ENCODE measurements at places on chromosomes 3 and 15. TPM values are rescaled to one million over a fixed set of nuclear protein-coding genes. Genes with fewer than 3 reads are reported as not detected.

The CILP gene
- 0.07 TPM for total RNA-seq

The CD200R1L gene
- total RNA-seq: not detected

The PDIA5 gene
- total RNA-seq: 73.1 TPM

The MEX3B gene
- total RNA-seq: 5.6 TPM

The CKMT1A gene
- 4.4 TPM for total RNA-seq

The SI gene
- total RNA-seq: not detected

The TPRG1 gene
- total RNA-seq: 1.3 TPM

The GBE1 gene
- 12.3 TPM for total RNA-seq

DNA sequence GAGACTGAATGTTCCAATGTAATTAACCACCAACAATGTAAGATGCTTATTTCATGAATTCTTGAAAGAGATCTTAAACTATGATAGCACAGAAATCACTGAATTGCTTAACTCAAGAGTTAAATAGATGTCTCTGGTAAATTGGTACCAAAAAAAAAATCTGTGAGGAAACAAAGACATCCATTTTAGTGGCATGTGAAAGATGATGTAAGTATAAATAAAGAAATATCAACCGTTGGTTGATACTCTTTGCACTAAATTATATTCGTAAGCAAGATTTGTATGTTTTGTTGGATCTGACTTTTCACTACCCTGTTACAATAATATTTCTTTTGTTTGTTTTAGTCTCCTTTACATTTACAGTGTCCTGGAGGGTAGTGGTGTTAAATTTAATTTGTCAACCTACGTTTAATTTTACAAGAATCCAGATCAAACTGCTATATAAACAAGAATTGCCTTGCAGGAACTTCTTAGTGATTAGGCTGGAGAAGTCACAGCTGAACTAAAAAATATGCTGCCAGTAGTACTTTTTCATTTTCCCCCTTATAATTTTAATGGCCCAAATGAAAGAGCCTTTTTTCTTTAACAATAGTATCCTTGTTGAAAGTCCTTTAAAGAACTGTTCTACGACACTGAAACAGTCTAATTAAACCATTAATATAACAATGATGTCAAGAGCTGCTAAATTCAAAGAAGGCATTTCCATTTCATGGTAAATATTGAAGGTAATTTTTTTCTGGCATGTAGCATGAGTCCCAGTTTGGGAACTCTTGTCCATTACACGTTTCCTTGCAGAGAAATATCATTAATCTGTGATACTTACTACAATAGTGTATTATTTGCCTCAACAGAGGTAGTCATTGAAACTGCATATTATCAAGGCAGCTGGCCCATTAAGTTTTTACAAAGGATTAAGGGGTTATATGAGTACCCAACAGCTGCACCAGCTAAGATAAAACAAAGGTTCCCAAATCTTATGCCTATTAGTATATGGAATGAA lies 109.6 kb upstream of the PHLDB2 start:
- H3K4me3 ChIP-seq: no peak overlapping the region
- no peaks in the 10 kb centered on the region for H3K4me1 ChIP-seq
- DNase-seq: no peak
- no peaks in the 10 kb centered on the region for H3K36me3 ChIP-seq
- H3K27me3 ChIP-seq: no peaks in the 10 kb centered on the region
- H3K27ac ChIP-seq: peak overlapping the region; percentile 47

DNA sequence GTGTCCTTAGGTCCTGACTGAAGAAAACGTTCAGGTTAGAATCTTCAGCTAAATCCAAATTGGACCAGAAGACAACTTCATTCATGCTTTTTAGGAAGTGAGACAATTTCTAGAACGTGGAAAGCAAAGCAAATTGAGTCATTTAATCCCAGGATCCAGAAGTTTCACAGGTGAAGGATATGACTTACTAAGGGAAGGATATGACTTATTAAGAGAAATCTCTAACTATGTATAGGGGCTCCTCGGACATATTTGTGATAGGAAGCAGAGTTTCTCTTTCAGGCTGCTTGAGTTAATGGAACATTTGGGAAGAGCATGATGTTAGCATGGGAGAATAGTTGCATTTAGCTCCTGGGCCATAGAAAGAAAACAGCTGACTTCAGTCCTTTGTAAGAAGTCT lies 16.1 kb upstream of the PLOD2 start:
- no peaks in the 10 kb centered on the region for H3K36me3 ChIP-seq
- H3K27me3 ChIP-seq: no peaks in the 10 kb centered on the region
- H3K27ac ChIP-seq: no peak overlapping the region
- no peak overlapping the region for H3K4me3 ChIP-seq

- no peak overlapping the region for H3K27ac ChIP-seq
- H3K27me3 ChIP-seq: no peaks in the 10 kb centered on the region
- H3K36me3 ChIP-seq: no peaks in the 10 kb centered on the region
- no peaks in the 10 kb centered on the region for H3K4me1 ChIP-seq
- no peak overlapping the region for H3K4me3 ChIP-seq
- no peak for DNase-seq
These were observed 2.9 kb downstream of the TNFSF10 start for GRCh38 chr3:172520301-172520831.

DNA sequence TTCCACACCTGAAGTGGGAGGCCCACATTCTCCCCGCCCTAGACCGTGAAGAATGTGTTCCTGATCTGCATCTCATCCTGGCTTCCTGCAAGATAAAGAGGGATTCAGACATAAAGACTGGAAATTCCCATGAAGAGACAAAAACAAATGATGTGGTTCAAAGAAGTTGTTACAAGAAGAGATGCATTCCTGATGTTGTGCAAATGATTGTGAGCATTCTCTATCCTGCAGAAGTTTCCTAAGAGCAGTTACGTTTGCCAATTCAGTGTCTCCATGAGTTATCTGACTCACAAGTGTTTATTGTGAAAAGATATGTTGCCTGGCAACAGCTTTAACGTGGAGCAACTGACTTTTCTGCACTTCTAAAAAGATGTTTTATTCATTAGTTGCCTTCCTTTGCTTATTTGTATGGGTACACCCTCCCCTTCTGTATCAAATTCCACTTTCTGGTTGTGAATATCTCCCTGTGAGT lies 107.8 kb downstream of the ZIC4 start:
- no peaks in the 10 kb centered on the region for H3K36me3 ChIP-seq
- H3K4me3 ChIP-seq: no peak overlapping the region
- H3K27me3 ChIP-seq: no peaks in the 10 kb centered on the region
- peak overlapping the region; percentile 96 for H3K27ac ChIP-seq
- DNase-seq: no peak

GRCh38 chr3:43093006-43093405 lies 12.9 kb downstream of the POMGNT2 start:
- no peak for DNase-seq
- no peak overlapping the region for H3K4me3 ChIP-seq
- H3K36me3 ChIP-seq: no peaks in the 10 kb centered on the region
- peaks cover 6% of the 10 kb centered on the region for H3K4me1 ChIP-seq

DNA sequence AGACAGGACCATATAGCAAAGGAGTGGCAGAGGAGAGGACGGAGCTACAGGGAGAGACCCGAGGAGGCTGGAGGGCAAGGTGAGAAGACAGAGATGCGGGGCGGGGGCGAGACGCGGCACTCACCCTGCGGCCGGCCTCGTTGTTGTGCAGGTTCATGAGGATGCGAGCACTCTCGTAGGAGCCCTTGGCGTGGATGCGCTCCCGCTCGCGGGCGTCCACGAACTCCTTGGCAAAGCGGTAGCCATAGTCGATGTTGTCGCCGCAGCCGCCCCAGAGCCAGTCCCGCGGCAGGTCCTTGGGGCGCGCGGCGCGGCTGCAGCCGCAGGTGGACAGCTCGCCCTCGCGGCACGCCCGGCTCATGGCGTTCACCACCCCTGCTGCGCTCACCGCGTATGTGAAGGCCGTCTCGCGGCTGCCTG lies 12.9 kb downstream of the WNT5A start:
- H3K4me1 ChIP-seq: no peaks in the 10 kb centered on the region
- H3K4me3 ChIP-seq: no peak overlapping the region
- no peak overlapping the region for H3K27ac ChIP-seq
- peak; percentile 75 for DNase-seq
- no peaks in the 10 kb centered on the region for H3K36me3 ChIP-seq

DNA sequence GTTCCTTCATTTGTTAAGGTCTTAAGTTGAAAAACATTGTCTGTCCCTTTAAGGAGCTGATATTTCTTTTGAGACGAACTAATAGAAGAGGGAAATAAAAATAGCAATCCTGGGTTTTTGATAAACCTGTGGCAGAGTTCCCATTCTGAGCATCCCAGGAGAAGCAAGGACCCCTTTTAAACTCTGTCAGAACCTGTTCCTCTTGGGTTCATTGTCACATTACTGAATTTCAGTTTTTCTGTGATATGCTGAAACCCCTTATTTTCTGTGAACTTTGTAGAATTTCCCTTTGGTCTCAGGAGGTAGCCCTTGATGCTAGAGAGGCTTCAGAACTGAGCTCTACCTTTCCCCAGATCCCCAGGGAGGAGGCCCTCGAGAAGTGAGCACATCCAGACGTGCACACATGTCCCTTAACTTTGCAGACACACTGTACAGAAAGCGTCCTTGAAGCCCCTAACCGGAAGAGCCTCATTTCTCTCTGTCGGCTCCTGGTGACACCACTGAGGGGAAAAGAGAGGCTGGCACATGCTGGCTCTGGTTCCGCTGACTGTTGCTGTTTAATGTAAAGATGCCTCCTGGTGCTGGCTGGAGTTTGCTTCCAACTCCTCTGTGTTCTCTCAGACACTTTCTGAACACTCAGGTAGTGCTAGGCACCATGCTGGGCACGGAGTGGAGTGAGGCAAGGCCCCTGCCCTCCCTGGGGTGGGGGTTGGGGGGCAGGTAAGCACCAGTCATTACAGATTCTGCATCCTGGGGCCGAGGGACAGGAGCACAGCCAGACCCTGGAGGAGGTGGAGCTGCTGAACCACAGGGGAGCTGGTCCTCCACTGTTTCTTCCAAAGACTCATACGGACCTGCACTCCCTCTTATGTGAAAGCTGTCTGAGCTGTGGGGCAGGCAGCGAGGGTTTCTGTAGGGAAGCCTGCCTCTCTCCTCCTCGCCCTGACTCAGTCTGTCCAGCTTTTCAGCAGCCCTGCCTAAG lies 77.5 kb downstream of the CHDH start:
- H3K36me3 ChIP-seq: no peaks in the 10 kb centered on the region
- H3K27ac ChIP-seq: no peak overlapping the region
- no peaks in the 10 kb centered on the region for H3K27me3 ChIP-seq
- no peak overlapping the region for H3K4me3 ChIP-seq
- peak; percentile 70 for DNase-seq
- peaks cover 2% of the 10 kb centered on the region for H3K4me1 ChIP-seq

DNA sequence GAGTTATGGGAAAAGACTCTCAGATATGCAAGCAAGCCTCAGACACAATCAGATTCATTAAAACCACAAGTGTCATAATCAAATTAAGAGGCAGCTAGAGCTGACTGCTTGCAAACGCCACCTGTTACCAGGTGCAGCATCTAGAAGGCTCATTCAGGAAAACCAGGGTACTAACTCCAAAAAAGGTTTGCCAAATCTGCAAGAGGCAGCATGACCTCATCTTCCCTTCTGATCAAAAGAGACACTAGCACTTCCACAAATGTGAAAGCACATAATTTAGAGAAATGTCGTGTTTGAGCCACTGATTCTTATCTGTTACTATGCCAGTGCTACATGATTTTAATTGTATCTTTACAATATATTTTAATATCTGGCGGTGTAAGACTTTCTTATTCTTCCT lies 123.3 kb upstream of the NANOGP8 start:
- no peak overlapping the region for H3K4me3 ChIP-seq
- H3K4me1 ChIP-seq: no peaks in the 10 kb centered on the region
- H3K36me3 ChIP-seq: no peaks in the 10 kb centered on the region

DNA sequence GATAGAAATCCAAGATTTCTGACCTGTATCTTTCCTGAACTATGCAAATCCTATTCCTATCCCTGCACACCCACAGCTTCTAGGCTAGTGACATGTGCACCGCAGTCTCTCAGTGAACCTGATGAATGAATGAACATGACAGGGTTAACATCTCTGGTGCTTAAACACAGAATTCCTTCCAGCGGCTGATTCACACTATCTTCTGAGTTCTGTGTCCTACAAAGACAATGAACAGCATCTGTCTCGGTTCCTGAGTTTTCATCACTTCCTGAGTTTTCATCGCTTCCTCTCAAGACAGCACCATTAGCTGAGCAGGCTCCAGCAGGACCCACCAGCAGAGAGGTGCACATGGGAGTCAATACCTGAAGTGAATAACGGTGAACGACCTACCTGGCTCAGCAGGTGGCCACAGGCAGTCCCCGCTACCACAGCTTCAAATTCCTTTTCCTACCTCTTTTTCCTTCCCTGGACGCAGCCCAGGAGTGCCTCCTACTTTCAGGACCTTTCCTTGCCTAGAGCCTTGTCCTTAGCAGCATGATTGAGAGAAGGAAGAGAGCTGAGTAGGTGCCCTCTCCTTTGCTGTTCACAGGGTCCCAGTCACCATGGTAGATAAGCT lies 113.5 kb downstream of the IGF2BP2 start:
- no peaks in the 10 kb centered on the region for H3K36me3 ChIP-seq
- no peak overlapping the region for H3K4me3 ChIP-seq
- H3K27me3 ChIP-seq: no peaks in the 10 kb centered on the region
- DNase-seq: peak; percentile 70
- peaks cover 13% of the 10 kb centered on the region for H3K4me1 ChIP-seq

DNA sequence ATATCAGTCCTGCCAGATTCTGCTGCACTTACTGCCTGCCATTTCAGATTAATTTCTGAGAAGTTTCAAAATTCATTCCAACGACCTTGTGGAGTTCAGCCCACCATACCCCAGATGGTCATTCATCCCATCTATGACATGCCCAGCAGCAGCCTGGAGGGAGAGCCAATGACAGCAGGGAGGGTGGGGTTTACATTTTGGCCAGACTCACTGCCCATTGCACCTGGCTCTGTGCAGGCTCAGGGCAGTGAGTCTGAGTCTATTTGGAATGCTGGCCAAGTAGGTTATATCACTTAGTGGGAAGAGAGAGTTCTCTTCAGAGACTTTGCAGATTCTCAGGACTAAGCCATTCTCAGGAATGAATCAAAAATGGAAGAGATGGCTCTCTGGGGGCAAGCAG lies 21.5 kb downstream of the SRPRB start:
- peaks cover 3% of the 10 kb centered on the region for H3K36me3 ChIP-seq
- H3K27me3 ChIP-seq: no peaks in the 10 kb centered on the region
- DNase-seq: no peak
- peaks cover 2% of the 10 kb centered on the region for H3K4me1 ChIP-seq
- H3K4me3 ChIP-seq: no peak overlapping the region
- H3K27ac ChIP-seq: no peak overlapping the region

All from endodermal cell (in vitro differentiated cells).